ENCODE measurements at places on chromosomes 2 and 18.

DNA sequence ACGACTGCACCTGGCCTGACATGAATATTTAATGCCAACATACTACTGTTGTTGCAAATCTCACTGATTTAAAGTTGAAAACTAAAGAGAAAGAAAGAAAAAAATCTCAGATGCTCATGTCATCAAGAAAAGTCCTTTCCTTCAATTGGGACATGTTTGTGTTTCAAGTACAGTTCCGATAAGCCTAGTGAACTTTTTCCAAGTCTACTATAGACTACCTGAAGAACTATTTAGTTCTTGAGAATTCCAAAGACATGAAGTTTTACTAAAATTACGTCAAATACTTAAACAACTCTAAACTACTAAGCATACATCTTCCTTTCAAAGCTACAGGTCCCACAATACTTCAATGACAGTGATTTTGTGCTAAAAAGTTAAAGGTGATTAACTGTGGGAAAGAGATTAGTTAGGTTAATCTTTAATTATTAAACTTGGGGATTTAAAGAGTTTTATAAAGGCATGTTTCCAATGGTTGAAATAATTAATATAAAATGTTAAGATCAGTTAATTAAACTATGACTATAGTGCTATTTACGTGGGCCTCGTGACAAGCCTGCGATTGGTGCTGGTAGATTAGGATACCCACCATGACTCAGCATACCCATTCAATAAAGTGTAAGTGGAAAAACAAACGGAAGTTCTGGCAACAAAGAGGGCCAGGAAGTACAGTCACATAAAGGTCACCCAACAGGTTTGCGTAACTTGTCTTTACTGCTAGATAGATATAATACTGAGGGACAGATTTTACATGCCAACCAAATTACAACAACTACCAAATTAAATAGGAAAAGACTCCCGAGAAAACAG, 55.5 kb downstream of the SEPTIN10 start:
- no peak for DNase-seq

DNA sequence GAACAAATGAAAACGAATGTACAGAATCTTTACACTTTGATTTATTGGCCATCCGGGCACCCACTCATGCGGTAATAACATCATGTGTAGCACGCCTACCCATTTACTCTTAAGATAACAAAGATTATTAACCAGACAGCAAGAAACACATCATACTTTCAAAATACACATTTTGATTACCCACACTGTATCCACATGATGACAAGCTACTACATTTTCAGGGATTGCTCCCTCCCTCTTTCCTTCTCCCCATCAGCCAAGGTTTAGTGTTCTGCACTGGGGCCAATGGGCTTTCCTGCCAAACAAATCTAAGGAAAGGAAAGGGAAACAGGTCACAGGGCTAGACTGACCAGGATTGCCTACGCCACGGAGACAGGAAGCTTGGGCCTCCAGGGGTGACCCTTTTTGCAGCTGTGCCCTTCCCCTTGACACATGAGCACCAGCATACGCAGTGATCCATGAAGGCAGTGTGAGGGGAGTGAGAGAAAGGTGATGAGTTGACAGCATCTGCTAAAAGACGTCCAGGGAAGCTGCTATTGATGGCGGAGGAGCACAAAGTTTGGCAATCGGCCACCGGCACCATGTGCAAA, 76.5 kb downstream of the ZNF521 start:
- DNase-seq, result peak; percentile 70

DNA sequence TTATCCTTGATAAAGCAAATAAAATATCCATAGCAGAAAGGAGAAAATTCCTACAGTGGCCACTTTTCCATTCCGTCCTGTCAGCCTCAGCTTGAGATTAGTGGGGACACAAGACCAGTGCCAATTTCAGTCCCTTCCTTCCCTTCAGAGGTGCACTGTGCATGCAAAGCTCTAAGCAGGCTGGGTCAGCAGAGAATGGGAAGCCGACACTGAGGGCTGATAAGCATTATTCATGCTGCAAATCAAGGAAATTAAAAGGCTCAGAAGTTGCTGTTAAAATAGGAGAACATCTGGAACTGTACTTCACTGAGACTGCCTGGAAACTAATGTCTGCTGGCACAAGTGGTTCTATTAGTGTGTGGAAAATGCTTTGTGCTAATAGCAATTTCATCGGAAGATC, 534.3 kb downstream of the ADCYAP1 start:
- peak; percentile 25 for DNase-seq

DNA sequence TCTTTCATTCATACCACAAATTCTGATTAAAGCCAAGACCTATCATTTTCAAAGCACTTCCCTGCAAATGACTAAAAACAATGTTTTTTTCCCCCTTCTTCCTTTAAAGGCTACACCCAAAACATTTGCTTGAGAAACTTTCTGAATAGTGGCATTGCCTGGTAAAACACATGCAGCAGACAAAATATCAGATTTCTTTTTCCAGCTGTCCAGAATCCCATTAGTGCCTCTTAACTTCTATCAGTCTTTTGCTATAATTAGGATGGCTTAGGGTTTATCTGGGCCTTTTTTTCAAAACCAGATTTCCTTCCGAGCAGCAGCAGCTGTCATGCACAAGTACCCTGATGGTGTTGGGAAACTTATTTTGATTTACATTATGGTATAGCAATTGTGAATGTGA, 50.6 kb downstream of the ALPK2 start:
- no peak for DNase-seq

- no peak for DNase-seq
These were observed 720 bp downstream of the LBX2 start for GRCh38 chr2:74498500-74499266.

DNA sequence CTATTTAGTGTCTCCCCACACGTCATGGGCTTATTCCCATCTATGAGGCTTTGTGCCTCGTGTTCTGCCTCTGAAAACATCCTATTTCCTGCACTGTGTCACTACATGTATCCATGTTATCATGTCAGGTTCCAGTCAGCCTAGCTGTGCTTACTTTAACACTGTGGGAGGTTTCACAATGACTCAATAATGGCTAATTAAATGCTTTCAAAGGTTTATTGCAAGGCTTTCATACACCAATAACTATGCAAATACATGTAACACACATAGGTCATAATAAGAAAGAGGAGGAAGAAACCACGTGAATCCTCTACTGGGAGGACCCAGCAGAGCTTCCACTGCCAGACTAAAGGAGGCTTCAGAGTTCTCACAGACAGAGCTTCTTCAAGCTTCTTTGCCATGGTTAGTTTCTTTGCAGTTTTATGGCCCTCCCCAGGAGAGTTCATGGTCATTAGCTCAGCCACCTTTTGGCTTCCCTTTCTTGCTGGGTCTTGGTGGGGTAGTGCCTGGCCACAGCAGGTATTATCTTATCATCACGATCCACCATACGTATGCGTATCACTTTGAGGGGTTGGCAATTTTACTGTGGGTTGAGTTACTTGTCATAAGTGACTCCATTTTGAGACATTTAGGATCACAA, 5.1 kb upstream of the COLEC12 start:
- DNase-seq, result no peak

DNA sequence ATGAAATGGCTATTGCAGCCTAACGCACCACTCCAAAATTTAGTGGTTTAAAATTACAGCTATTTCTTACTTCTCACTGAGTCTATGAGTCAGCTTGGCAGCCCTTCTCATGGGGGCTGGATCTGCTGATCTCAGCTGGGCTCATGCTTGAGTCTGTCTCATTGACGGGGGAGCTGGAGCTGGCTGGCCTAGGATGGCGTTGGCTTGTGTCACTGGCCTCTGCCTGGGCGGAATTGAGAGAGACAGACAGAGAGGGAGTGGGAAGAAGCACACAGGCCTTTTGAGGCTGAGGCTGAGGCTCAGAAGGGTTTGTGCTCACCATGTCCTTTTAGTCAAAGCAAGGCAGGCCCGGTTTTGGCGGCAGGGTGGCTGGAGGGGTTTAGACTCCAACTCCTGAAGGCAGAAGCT, 412.1 kb upstream of the MYT1L start:
- peak; percentile 80 for DNase-seq

- no peak for DNase-seq
These were observed 36.5 kb upstream of the PTPN4 start for GRCh38 chr2:119723186-119723585.

DNA sequence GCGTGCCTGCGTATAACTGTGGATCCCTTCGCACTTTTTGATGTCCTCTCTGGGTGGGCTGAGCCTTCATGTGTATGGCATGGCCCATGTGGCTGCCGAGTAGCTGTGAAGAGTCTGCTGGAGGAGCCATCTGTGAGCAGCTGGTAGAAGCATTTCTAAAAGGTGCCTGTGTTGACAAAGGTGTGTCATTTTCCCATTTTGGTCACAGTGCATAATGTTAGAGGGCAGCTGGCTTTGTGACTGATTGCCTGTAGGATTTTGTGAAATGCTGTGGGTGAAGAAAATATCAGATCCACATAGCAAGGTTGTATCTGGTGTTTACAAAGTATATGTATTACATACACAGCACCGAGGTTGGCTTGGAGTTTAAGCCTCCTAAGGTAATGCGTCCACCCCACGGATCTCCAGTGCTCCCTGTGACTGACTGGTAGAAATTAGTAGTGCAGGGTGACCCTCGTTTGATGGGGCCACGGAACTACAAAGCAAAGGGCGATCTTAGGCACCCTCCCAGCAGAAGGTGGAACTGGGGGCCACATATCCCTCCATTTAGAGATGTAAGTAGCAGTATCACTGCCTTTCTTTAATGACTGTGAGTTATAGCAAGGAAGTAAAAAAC, 16.5 kb downstream of the GATA6 start:
- no peak for DNase-seq

DNA sequence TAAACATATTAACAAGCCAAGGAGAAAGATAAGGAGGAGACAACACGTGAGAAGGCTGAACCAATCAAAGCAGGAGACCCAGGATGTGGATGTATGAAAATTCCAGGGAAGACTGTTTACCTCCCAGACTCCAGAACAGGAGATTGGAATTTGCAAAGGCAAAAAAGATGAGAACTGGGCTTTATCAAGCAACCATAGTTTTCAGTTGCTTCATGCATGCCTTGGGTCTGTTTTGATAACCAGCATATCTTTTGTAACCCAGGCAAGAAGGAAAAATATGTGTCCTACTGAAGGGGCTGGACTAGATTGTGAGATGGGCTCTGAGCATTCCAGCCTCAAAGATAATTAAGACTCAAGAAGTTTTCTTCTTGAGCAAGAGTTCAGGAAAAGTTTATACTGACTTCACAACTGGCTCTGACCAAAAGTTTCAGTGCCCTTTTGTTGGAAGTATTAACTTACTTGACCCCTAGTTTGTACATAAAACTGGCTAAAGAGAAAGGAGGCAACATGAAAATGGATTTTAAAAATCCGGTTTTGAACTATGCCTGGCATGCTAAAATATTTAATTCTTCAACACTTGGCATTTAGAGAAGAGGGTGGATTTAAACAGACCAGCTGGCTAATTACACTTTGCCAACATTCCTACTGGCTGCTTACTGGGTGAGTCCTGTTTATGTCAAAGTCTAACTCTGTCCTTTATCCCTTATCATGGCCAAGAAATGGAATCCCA, 79.3 kb upstream of the CD28 start:
- no peak for DNase-seq

DNA sequence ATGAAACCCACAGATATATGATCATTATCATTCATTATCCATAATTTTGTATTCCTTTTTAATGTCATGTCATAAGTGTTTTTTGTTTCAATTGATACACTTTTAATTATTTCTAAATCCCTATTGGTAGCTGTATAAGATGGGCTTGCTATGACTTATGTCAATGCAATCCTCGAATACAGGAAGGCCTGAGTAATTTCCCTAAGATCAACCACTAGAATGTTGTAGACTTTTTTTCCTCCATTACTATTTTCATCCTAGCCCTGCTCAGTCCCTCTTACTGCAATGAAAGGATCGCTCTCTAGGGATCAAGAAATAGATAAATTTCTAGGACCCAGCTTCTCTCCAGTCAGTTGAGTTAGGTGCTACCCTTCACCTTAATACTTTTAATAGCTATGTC, 186.3 kb downstream of the KCNE4 start:
- DNase-seq, result no peak

- peak; percentile 47 for DNase-seq
These were observed at the start of gene SP5 for GRCh38 chr2:170715062-170715931. SP5 (plus strand) TSS chr2:170715337; CDS start chr2:170715513, 176 bp downstream.

DNA sequence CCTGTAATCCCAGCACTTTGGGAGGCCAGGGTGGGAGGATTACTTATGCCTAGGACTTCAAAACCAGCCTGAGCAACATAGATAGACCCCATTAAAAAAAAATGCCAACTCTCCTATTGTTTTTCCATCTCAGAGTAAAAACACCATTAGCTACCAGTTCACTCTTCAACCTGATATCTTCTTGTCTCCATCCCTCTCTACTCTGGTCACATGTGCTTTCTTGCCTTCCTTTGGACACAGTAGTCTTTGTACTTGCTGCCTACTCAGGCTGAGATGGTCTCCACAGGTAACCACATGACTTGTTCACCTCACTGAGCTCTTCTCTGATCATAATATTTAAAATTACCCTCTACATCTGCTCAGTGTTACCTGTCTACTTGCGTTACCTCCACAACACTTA, 5.0 kb downstream of the MALT1 start:
- no peak for DNase-seq

GRCh38 chr2:160006475-160006874, 55.9 kb downstream of the PLA2R1 start:
- no peak for DNase-seq

- no peak for DNase-seq
These were observed 59.8 kb downstream of the GTF2A1L start for GRCh38 chr2:48677450-48677849.

- no peak for DNase-seq
These were observed 93.3 kb downstream of the HNRNPLL start for GRCh38 chr2:38509314-38509946.

GRCh38 chr2:219475278-219475677, 23.4 kb upstream of the GMPPA start:
- no peak for DNase-seq

GRCh38 chr2:149857344-149857743, 269.8 kb upstream of the MMADHC start:
- no peak for DNase-seq

GRCh38 chr18:32909798-32910561, 137.2 kb upstream of the KLHL14 start:
- DNase-seq, result no peak

DNA sequence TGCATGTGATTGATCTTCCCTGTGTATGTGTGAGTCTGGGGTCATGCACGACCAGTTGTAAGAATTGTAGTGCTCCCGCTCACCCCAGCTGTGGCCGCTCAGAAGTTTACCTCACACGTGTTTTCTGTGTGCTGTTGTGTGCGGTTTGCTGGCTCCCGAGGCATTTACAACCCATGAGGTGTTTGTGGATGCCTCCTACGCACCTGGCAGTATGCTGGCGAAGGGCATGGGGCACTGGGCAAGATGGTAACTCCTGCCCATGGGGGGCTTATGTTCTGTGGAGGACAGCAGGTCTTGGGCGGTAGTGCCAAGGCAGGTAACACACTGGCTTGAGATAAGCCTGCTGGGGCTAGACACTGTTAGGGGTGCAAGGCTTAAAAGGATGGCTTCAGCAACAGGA, 102.6 kb upstream of the HS6ST1 start:
- peak; percentile 12 for DNase-seq

Measured in left hindlimb (tissue), 1 donor.